ENCODE measurements at places on chromosomes 3 and 15. TPM values are rescaled to one million over a fixed set of nuclear protein-coding genes. Genes with fewer than 3 reads are reported as not detected.
A peak's percentile ranks its signal among the peaks of the same experiment; 100 is the strongest.

- DNase-seq: no peak
These were observed 12.5 kb downstream of the EPB42 start for GRCh38 chr15:43208052-43209002.

GRCh38 chr15:85986116-85986515 lies 93.6 kb upstream of the AGBL1 start:
- no peak for DNase-seq

GRCh38 chr3:45608885-45609284 lies 14.3 kb downstream of the LIMD1 start:
- DNase-seq: peak; percentile 25

Gene SERINC4
- total RNA-seq: 0.13 TPM

Gene ZNF717
- total RNA-seq: 10.8 TPM

Gene LMLN
- total RNA-seq: 2.7 TPM

Measured in HT1080 (cell line).